ENCODE measurements at places on chromosomes 2 and 18. TPM values are rescaled to one million over a fixed set of nuclear protein-coding genes. Genes with fewer than 3 reads are reported as not detected.

NTSR2 gene
- not detected for total RNA-seq

ABCG5 gene
- not detected for total RNA-seq

CDH19 gene
- total RNA-seq, result 13.0 TPM

C1QL2 gene
- total RNA-seq, result not detected

DLX1 gene
- total RNA-seq, result not detected

DNA sequence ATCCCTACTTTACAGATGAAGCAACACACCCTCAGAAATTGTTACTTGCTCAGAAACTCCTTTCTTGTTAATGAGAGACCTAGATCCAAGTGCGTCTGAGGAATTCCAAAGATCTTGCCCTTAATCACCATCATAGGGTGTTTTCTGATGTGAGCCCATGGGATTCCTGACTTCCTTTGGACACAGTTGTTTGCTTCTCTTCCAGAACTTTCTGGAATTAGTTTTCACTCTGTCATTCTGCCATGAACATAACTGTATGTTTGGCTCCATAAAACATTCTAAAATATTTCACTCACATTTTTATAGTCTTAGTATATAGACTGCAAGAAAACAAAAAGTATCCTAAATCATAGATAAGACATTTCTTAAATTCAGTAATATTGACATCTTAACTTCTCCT is 593.9 kb upstream of the SOX11 start:
- no peak for DNase-seq

DNA sequence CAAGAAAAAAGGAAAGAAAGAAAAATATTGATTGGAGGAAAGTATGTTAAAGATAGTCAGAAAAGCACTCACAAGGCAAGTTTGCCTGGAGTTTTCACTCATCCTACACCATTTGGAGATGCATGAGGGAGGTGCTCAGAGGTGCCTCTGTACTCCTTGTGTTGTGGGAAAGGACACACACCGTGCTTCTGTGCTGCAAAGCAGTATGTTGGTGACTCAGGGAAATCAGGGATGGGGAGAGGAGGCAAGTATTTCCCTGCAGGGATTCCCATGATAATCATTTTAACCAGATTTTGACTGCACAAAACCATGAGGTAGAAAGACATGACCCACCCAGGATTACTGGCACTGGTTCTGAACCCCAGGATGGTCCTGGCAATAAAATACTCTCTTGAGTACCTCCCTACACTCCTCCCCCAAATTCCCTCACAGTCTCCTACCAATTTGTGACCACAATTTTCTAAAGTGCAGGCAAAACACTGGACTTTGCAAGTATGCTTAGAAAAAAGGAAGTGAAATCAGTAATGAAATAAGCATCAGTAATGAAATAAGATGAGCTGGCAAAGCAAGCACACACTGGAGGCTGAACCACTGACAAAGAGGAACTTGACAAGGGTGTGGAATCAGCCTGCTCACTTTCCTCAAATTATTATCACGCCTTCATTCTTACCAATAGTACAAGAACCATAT is 155.5 kb upstream of the ACVR2A start:
- no peak for DNase-seq

- no peak for DNase-seq
These were observed 71.2 kb upstream of the CCBE1 start for GRCh38 chr18:59768409-59768808.

DNA sequence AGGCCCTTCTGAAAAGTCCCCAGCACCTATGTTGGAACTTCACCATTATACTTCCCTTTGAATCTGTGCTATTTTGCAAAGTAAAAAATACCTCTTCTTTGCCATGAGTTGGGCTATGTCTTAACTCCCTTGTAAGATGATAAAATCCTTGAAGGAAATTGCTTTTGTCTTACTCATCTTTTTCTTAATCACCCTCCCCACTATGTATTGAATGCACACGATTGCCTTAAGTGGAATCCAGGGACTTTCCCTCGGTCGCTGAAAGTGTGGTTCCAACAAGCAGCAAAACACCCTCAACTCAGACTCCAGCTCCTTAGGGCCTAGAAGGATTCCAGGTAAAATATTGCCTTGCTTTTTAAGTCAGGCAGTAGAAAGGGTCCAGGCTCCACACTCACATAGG is 173.2 kb upstream of the ARL4C start:
- DNase-seq, result no peak

DNA sequence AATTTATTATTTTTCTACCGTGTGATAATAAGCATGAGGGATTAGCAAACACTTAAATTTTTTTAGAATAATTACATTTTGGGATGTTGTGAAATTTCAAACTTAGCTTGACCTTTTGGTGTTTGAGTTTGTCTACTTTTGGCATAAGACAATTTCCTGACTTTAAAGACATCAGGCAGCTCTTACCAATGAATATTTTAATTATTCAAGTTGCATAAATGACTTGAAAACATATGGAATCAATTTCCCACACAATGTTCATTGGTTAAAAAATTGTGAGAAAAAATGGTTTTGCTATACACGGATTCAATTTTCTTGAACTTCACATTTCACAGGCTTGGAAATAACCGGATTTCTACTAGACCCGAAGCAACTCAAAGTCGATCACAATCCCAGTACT is 243.4 kb downstream of the IKZF2 start:
- DNase-seq, result no peak

GRCh38 chr18:51077217-51077616 is 47.2 kb downstream of the SMAD4 start:
- DNase-seq, result no peak

DNA sequence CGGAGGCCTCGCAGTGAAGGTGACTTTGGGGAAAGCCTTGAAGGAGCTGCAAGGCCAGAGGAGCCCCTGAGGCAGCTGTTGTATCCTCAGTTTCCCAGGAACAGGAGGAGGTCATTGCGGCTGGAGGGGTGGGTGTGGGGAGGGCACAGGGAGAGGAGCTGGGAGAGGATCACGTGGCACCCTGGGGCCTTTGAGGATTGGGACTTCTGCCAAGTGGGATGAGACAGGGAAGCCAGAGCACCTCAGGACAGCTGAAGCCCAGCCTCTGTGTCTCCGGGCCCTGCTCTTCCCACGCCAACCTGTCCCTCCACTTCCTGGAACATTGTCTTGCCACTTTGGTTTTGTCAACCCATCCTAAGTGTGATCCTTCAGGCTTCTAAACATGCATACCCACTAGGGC is 19.4 kb upstream of the RRM2 start:
- DNase-seq, result no peak

- no peak for DNase-seq
These were observed 24.7 kb downstream of the STEAP3 start for GRCh38 chr2:119248311-119248710.

- no peak for DNase-seq
These were observed 28.9 kb downstream of the ADI1 start for GRCh38 chr2:3490191-3491170.

DNA sequence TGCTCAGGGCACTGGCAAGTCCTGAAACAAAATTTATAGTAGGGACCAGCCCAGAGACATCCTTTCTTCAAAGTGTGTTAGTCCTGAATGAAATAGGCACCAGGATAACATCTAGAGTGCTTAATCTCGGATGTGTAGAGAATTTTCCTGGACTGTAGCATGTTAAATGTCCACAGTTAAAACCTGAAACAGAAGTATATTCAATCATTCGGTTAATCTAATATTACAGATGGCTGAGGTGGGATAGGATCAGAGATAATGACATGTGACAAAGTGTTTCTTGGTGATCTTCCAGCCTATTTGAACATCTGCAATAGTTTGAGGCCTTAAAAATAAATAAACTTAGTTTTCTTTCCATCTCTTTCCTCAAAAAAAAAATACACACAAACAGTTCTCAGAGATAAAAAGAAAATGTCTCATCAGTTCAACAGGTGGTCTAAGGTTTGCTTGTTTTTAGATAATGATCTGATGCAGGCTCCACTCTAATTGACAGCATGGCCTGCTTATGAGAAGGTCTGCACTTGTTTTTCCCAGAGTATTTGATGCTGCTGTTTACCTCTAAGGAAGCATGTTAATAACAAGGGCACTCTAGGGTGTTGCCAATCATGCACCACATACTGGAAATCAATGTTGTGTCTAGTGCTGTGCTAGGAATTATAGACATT is 25.9 kb downstream of the CNTNAP5 start:
- DNase-seq, result no peak

- no peak for DNase-seq
These were observed 4.5 kb upstream of the C18orf32 start for GRCh38 chr18:49491534-49491856.

DNA sequence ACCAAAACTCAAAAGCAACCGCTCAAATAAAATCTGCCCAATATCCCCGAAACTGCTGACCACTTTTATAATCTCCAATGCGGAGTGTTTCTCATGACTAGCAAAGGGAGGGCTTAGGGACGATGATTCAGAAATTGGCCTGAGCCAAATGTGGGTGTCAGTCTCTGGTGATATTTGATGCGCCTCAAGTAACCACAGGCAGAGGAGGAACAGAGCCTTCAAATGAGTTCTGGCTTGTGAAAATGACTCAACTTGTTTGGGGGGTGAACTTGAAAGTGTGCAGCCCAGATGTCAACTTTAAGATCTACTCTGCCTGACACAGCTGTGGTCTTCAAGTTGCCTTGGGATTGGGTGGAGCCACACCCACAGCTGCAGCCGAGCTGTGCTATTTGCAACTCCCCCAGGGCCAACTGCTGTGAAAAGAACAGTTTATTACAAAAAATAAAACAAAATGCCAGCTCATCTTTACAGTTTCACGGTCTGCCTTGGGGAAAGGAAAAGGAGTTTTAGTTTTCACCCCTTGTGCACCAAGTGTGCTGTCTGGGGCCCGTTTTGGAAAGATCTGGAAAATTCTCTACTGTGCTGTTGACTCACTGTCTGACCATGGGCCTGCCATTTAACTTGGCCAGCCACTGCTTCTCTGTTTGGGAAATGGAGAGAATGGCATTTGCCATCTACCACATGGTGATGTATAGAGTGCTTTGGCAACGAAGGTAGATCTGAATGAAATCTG is 222.1 kb downstream of the MTX2 start:
- DNase-seq, result peak; percentile 78
